ENCODE measurements at places on chromosomes 5 and 9. TPM values are rescaled to one million over a fixed set of nuclear protein-coding genes. Genes with fewer than 3 reads are reported as not detected.

The IRX1 gene
- 0.33 TPM for polyA plus RNA-seq

The CCL28 gene
- 1.9 TPM for polyA plus RNA-seq

The SPARC gene
- 1,569 TPM for polyA plus RNA-seq

The SKIC3 gene
- 21.0 TPM for polyA plus RNA-seq

The TAS2R1 gene
- polyA plus RNA-seq, result not detected

The RNF14 gene
- polyA plus RNA-seq, result 17.8 TPM

The C7 gene
- 737 TPM for polyA plus RNA-seq

The GRHPR gene
- polyA plus RNA-seq, result 81.4 TPM

The EPB41L4A gene
- polyA plus RNA-seq, result 6.1 TPM

The F12 gene
- not detected for polyA plus RNA-seq

The IFNA2 gene
- 0.56 TPM for polyA plus RNA-seq

The PTGDS gene
- 185 TPM for polyA plus RNA-seq

The PIK3R1 gene
- polyA plus RNA-seq, result 58.9 TPM

The ZDHHC11 gene
- polyA plus RNA-seq, result 3.1 TPM

The MRNIP gene
- 20.4 TPM for polyA plus RNA-seq

The CDH9 gene
- polyA plus RNA-seq, result not detected

The P4HA2 gene
- polyA plus RNA-seq, result 39.9 TPM

The CYSRT1 gene
- 0.88 TPM for polyA plus RNA-seq

The INSL4 gene
- polyA plus RNA-seq, result not detected

The CARTPT gene
- 0.85 TPM for polyA plus RNA-seq

The CNTNAP3B gene
- polyA plus RNA-seq, result 8.7 TPM

The NR4A3 gene
- polyA plus RNA-seq, result 40.9 TPM

The SH3TC2 gene
- polyA plus RNA-seq, result 0.33 TPM

The BBLN gene
- 95.4 TPM for polyA plus RNA-seq

The SPATA31C1 gene
- not detected for polyA plus RNA-seq

The HACD4 gene
- 1.1 TPM for polyA plus RNA-seq

The ISL1 gene
- 7.6 TPM for polyA plus RNA-seq

The LARP1 gene
- polyA plus RNA-seq, result 29.8 TPM

The PLAC8L1 gene
- 0.24 TPM for polyA plus RNA-seq

The IL13 gene
- polyA plus RNA-seq, result 1.2 TPM

The GRIA1 gene
- polyA plus RNA-seq, result 0.02 TPM

The TJP2 gene
- polyA plus RNA-seq, result 113 TPM

The PCDHB7 gene
- 1.5 TPM for polyA plus RNA-seq

The PCDHGC4 gene
- polyA plus RNA-seq, result 0.05 TPM

The ARID3C gene
- polyA plus RNA-seq, result not detected

The MATR3 gene
- 114 TPM for polyA plus RNA-seq

The SHISAL2B gene
- polyA plus RNA-seq, result 0.27 TPM

The PCDHB5 gene
- 5.8 TPM for polyA plus RNA-seq

The NEURL1B gene
- polyA plus RNA-seq, result 17.5 TPM

The TUBB4B gene
- polyA plus RNA-seq, result 88.8 TPM

The TLN1 gene
- polyA plus RNA-seq, result 201 TPM

The PPP3R2 gene
- polyA plus RNA-seq, result not detected

The WHRN gene
- polyA plus RNA-seq, result 8.5 TPM

The LTC4S gene
- 4.3 TPM for polyA plus RNA-seq

The MCCC2 gene
- polyA plus RNA-seq, result 29.6 TPM

All from adipose tissue (tissue), 3 donors.